ENCODE measurements at places on chromosomes 1 and 21.

GRCh38 chr1:192633533-192634253 lies 2.3 kb upstream of the RGS13 start:
- H3K4me3 ChIP-seq: no peak overlapping the region
- H3K36me3 ChIP-seq: no peaks in the 10 kb centered on the region
- no peak overlapping the region for H3K27ac ChIP-seq
- DNase-seq: no peak

GRCh38 chr21:24118738-24119459 lies 1488.4 kb downstream of the MRPL39 start:
- no peaks in the 10 kb centered on the region for H3K27me3 ChIP-seq
- H3K4me1 ChIP-seq: no peaks in the 10 kb centered on the region
- H3K36me3 ChIP-seq: no peaks in the 10 kb centered on the region
- no peak for DNase-seq
- H3K27ac ChIP-seq: no peak overlapping the region

DNA sequence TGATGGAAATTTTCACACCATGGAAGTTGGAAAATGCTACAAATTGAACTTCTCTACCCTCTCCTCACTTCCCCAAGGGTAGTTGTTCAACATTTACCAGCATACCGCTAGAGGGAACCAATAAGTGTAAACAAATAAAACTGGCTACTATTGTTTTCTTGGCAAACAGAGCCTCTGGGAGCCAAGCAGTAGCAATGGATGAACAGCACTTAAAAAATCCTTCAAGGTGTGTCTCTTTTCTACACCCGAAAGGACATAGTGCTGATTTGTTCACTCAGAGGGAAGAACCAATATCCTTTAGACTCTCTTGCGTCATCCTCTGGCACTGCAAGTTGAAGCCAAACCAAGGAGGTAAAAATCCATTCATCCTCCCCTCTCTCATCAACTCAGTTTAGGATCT lies 161.5 kb downstream of the TBX15 start:
- DNase-seq: no peak
- no peaks in the 10 kb centered on the region for H3K36me3 ChIP-seq
- H3K27ac ChIP-seq: no peak overlapping the region
- H3K4me3 ChIP-seq: no peak overlapping the region
- no peaks in the 10 kb centered on the region for H3K27me3 ChIP-seq

DNA sequence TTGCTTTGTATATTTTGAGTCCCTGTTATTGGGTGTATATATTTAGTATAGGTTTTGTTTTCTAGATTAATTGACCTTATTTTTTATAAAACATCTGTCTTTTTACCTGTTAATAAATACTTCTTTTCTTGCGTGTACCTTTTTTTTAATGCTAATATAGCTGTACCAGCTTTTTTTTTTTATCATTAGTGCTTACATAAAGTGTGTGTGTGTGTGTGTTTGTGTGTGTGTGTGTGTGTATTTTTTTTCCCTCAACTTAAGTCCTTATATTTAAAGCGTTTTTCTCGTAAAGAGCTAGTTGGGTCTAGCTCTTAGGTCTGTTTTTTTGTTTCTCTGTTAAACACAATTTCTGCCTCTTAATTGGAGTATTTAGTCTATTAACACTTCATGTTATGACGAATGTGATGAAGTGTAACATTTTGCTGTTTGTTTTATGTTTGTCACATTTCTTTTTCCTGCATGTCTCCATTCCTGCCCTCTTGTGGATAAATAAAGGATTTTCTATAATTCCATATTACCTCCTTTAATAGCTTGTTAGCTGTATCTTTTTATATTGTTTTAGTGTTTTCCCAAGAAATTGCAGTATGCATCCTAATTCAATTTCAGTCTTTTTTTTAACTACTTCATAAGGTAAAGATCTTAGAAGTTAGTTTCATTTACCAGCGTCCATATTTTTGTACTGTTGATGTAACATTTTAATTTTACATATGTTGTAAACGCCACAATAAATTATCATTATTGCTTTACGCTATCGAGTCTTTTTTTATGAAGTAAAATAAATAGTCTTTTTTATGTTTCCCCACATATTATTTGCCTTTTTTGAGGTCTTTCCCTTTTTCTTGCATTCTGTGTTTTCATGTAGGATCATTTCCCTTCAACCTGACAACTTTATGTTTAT lies 4.3 kb downstream of the PRMT2 start:
- no peak overlapping the region for H3K4me3 ChIP-seq
- no peak for DNase-seq
- no peaks in the 10 kb centered on the region for H3K27me3 ChIP-seq
- no peak overlapping the region for H3K27ac ChIP-seq

DNA sequence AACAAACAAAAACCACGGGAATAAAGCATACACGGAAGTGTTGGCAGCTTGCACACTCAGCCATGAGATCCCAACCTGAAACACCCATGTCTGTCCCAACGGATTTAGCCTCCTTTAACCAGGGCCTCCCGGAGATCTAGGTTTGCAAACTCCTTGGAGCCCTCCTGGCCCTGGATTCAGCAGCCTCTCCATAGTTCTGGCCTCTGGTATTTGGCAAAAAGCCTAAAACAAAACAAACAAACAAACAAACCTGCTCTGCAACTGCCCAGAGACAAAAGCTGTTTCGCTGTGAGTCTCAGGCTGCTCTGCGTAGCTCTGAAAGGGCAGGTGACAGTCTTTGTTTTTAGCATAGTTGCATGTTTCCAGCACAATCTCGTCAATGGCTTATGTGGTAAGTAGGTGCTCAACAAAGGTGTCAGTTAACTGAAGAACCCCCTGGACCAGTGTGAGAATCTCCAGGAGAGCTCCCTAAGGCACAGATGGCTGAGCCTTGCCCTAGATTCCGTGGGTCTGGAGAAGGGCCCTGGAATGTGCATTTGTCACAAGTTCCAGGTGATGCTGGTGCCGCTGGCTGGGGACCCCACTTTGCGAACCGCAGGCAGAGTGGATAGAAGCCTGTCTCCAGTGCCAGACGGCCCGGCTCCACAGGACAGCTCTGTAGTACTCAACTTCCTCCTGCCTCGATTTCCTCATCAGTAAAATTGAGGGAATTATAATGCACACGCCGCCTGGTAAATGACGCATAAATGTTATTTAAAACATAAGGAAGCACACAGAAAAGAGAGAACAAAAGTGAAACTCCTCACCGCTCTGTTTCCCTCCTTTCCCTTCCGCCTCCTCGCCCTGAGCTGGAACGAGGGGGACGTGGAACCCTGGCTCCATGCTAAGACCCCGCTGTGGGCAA lies 86.2 kb downstream of the RIPK4 start:
- H3K27ac ChIP-seq: no peak overlapping the region
- DNase-seq: peak; percentile 55
- H3K4me1 ChIP-seq: no peaks in the 10 kb centered on the region
- no peak overlapping the region for H3K4me3 ChIP-seq
- H3K36me3 ChIP-seq: no peaks in the 10 kb centered on the region
- H3K27me3 ChIP-seq: no peaks in the 10 kb centered on the region

DNA sequence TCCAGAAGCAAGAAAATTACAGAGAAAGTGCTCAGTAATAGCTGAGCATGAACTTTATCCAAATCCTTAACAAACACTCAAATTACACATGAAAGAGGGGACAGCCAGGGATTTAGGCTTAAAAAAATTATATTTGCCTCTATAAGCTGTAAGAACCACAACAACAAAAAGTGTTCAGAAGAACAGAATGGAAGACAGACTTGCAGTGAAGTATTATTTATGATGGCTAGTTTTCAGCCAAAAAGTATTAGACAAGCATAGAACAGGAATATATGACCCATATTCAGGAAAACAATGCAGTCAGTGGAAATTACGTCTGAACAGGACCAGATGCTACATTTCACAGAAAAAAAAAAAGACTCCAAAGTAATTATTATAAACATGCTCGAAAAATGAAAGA lies 1246.3 kb downstream of the NCAM2 start:
- no peak overlapping the region for H3K27ac ChIP-seq
- H3K4me3 ChIP-seq: no peak overlapping the region
- no peak for DNase-seq
- no peaks in the 10 kb centered on the region for H3K27me3 ChIP-seq
- no peaks in the 10 kb centered on the region for H3K4me1 ChIP-seq
- no peaks in the 10 kb centered on the region for H3K36me3 ChIP-seq

GRCh38 chr1:86207323-86207722 lies 50.8 kb upstream of the COL24A1 start:
- no peak overlapping the region for H3K4me3 ChIP-seq
- peak; percentile 79 for DNase-seq
- no peak overlapping the region for H3K27ac ChIP-seq
- H3K27me3 ChIP-seq: no peaks in the 10 kb centered on the region

DNA sequence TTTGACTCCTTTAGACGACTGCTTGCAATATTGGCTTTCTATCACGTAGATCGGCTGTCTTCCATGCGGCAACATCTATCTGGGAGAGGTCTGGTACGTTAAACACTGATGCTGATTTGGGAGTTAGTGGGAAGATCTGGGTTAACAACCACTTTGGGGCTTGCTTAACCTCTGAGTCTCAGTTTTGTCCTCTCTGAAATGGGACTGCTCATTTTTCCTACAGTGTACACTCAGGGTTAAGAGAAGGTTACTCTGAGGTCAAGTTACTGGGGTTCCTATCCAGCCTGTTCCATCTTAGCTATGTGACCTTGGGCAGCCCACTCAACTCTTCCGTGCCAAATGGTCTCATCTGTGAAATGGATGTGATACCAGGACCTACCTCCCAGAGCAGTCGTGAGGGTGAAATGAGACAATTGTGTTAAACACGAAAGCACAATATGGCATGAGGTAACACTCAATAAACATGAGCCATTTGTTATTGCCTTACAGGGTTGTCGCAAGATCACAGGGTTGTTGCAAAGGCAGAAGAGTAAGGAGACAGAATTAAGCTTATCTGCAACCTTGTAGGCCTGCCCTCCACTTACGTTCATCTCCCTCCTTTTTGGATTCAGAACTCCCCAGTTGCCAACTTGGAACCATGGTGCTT lies 5.6 kb downstream of the ABCA4 start:
- no peaks in the 10 kb centered on the region for H3K27me3 ChIP-seq
- no peak overlapping the region for H3K27ac ChIP-seq
- H3K4me3 ChIP-seq: no peak overlapping the region
- no peaks in the 10 kb centered on the region for H3K36me3 ChIP-seq
- H3K4me1 ChIP-seq: no peaks in the 10 kb centered on the region

- no peak overlapping the region for H3K4me3 ChIP-seq
- H3K4me1 ChIP-seq: no peaks in the 10 kb centered on the region
- no peak for DNase-seq
Measured at GRCh38 chr1:234996245-234996757, 132.3 kb downstream of the TOMM20 start.

GRCh38 chr1:230868736-230869385 lies 540 bp upstream of the C1orf198 start:
- H3K4me3 ChIP-seq: peak overlapping the region; percentile 100
- no peaks in the 10 kb centered on the region for H3K27me3 ChIP-seq
- no peaks in the 10 kb centered on the region for H3K4me1 ChIP-seq
- no peaks in the 10 kb centered on the region for H3K36me3 ChIP-seq
- H3K27ac ChIP-seq: peak overlapping the region; percentile 79

- no peak overlapping the region for H3K4me3 ChIP-seq
- no peaks in the 10 kb centered on the region for H3K27me3 ChIP-seq
- DNase-seq: no peak
- H3K36me3 ChIP-seq: no peaks in the 10 kb centered on the region
Measured at GRCh38 chr1:32713081-32713480, 10.5 kb upstream of the SYNC start.

DNA sequence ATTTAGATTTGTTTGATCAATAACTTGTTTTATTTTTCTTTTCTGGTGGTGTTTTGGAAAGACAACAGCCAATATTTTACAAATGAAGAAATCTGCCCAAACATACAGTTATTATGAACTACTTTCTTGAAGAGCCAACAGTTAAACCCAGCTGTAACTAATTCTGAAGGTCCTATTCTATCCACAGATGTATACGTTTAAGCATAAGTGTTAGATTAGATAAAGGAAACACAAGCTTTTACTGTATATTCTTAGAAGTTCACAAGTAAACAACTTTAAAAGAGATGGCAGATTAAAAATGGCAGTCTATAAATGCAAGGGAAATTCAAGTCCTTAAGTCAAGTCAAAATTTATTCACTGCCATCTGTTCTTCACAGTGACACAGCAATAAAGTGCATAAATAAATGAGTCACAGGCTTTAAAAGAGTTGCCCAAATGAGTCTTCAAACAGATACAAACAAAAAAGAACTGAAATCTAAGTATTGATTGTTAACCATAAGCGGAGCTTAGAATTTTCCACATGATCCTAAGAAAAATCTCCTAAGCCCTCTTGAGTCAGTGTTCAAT lies 49.9 kb upstream of the KCNH1 start:
- H3K4me3 ChIP-seq: no peak overlapping the region
- H3K4me1 ChIP-seq: no peaks in the 10 kb centered on the region
- no peak for DNase-seq

DNA sequence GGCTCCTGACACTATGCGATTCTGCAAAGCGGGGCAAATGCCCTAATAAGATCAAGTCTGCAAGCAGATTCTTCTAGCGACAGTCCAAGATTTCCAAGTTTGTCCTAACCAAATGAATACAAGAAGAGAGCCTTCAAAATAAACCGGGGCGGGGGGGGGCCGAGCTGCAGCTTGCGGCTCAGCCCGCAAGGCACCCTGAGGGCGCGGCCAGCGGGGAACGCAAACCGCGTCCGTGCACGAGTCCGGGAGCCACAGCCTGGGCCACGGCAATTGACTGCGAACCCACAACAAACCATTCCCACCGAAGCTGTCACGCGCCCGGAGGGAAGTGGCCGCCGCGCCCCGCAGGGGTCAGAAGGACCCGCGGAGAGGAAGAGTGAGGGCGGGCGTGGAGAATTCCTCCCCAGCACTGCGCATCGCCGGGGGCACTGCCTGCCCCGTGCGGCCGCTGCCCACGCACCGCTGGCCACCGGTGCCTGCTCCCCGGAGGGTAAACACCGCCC lies 687 bp downstream of the TGFBR3 start:
- peak overlapping the region; percentile 5 for H3K27ac ChIP-seq
- H3K4me3 ChIP-seq: peak overlapping the region; percentile 73
- no peaks in the 10 kb centered on the region for H3K27me3 ChIP-seq
- no peaks in the 10 kb centered on the region for H3K36me3 ChIP-seq
- DNase-seq: peak; percentile 79

DNA sequence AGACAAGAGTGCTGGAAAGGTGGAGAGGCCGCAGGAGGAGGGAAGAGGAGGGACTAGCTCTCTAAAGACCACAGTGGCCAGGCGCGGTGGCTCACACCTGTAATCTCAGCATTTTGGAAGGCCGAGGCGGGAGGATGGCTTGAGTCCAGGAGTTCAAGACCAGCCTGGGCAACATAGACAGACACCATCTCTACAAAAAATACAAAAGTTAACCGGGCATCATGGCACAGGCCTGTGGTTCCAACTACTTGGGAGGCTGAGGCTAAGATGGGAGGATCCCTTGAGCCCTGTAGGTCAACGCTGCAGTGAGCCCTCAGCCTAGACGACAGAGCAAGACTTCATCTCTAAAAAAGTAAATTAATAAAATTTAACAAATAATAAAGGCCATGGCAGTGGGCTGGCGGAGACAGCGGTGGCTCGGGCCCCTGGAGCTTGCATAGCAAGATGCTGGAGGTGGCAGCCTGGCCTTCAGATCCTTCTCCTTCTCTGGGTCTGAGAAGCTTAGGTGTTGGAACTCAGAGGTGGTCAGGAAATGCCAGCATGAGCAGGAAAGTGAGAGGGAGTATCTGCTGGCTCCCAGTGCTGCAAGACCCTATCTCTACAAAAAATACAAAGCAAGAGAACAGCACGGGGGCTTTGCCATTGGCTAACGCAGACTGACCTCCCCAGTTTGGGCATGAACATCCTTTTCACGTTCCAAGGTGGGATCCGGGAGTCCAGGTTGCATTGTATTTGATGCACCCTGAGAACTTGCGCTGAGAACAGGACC lies 10.7 kb downstream of the WNT3A start:
- no peak overlapping the region for H3K4me3 ChIP-seq
- H3K36me3 ChIP-seq: no peaks in the 10 kb centered on the region
- DNase-seq: peak; percentile 49
- no peaks in the 10 kb centered on the region for H3K27me3 ChIP-seq
- H3K27ac ChIP-seq: no peak overlapping the region
- no peaks in the 10 kb centered on the region for H3K4me1 ChIP-seq

All from aorta (tissue), 5 donors.